Left renal pelvis (tissue), 4 donors: ENCODE measurements at places on chromosomes 5 and 9. TPM values are rescaled to one million over a fixed set of nuclear protein-coding genes. Genes with fewer than 3 reads are reported as not detected.

IL7R gene
- polyA plus RNA-seq = 1.0 TPM

TICAM2 gene
- 1.7 TPM for polyA plus RNA-seq

LHX3 gene
- not detected for polyA plus RNA-seq

ARID3C gene
- not detected for polyA plus RNA-seq

MCIDAS gene
- polyA plus RNA-seq = 1.0 TPM

GRM6 gene
- polyA plus RNA-seq = 1.4 TPM
